ENCODE measurements at places on chromosomes 2 and 18. TPM values are rescaled to one million over a fixed set of nuclear protein-coding genes. Genes with fewer than 3 reads are reported as not detected.

MC4R gene
- 0.34 TPM for polyA plus RNA-seq

DNA sequence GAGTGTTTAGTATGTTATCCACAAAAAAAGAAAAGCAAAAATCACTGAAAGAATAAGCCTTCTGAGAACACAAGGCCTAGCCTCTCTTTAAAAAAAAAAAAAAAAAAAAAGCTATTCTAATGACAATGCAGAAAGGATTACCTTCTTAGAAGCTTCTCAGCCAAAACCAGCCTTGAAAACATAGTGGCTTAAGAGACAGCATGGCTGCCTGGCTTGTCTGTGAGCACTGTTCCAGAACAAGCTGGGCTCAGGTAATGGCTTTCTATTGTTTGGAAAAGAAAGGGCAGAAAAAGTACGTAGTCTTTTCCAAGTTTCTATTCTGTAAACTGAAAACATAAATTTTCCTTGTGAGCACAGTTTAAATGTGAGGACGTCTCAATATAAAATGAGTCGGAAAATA is 119.5 kb downstream of the MAP3K20 start:
- DNase-seq: no peak

CTNNA2 gene
- 4.2 TPM for polyA plus RNA-seq

NEB gene
- 23.5 TPM for polyA plus RNA-seq

CD302 gene
- polyA plus RNA-seq: 10.5 TPM

GRCh38 chr18:34767601-34768027 is 57.5 kb downstream of the DTNA start:
- no peak for DNase-seq
